ENCODE measurements at places on chromosomes 7 and 10.

GRCh38 chr7:43588477-43589132 is 5.7 kb downstream of the STK17A start:
- DNase-seq: no peak

- DNase-seq: no peak
Observed at GRCh38 chr10:93315246-93315645, 166.9 kb downstream of the MYOF start.

GRCh38 chr10:79418274-79418673 is 27.1 kb downstream of the ZCCHC24 start:
- no peak for DNase-seq

DNA sequence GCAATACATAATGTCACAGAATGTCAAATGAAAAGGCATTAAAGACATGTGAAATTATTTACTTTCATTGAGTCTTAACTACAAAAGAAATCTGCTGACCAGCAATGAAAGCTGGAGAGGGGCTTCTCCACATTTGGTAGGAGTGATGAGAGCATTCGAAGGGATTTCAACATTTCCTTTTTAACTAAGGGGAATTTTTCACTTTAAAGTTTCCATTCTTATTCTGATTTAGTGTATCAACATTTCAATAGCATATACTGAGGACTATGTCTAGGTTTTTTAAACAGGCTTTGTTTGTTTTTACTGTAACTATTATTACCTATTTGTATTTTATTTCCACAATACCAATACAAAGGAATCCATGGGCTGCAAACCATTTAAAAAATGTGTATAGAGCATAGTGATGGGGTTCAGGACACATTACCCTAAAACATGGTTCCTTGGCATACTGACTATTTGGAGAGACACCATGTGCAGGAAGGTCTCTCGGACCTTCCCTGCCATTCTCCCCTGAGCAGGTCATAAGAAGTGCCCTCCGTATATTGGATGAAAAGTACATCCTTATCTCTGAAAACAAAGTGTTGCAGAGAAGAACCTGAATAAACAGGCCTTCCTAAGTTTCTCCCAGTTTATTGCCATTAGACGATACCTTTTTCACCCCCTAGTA is 278.7 kb downstream of the DOCK4 start:
- DNase-seq: no peak

GRCh38 chr7:106862317-106863089 is 2.6 kb upstream of the PIK3CG start:
- DNase-seq: peak; percentile 74

GRCh38 chr10:52438119-52438518 is 124.0 kb downstream of the DKK1 start:
- no peak for DNase-seq

DNA sequence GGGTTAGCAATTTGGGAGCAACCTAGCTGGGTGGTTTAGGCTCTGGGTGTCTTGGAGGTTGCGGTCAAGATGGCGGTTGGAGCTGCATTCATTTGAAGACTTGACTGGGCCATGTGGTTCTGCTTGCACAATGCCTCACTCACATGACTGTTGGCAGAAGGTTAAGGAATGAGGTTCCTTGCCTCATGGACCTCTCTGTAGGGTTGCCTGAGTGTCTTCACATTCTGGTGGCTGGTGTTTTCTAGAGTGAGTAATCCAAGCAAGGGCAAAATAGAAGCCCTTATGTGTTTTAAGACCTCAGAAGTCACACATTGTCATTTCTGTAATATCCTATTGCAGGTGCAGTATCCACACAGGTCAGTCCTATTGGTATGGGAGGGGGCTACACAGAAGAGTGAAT is 52.0 kb downstream of the CDK14 start:
- DNase-seq: no peak

DNA sequence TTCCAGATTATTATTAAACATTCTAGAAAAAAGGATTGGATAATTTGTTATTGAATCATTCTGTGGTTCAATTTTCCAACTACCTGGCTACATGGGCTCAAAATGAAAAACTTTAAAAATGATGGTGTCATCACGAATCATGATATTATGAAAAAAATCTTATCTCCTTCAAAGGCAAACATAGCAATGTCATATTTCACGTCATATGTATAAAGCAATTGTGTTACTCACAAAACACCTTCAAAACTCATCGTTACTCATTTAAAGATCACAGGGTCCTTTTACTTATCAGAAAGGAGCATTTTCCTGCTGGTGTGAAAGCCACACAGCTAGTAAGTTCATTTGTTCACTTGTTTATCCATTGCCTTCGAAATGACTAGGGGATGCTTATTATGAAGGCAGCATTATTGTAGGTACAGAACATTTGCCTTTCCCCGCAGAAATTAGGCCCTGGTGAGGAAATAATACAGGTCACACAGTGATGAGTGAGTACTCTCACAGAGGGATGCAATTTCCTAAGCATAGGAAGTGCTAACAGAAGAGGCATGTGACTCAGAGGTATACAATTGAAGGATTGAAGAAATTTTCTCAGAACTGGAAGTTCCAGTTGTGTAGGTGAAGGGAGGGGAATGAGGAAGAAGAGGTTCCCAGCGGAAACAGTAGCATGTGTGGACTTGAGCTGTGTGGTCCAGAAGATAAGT is 478.7 kb downstream of the INHBA start:
- DNase-seq: peak; percentile 10

DNA sequence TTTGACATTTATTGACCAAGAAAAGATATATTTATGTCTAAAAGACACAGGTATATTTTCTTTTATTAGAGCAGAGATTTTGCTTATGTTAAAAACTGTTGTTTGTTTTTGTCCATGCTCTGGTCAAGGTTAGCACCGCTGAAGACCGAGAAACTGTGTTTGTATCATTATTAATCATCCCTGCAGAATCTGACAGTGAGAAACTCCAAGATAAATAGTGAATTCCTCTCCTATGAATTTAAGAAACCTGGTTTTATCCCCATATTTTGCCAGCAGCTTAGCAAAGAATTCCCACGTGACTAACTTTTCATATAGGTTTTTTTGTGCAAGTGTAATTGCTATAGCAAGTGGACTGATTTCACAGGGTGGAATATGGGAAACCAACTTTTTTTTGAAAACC is 77.6 kb downstream of the FRMD4A start:
- no peak for DNase-seq

DNA sequence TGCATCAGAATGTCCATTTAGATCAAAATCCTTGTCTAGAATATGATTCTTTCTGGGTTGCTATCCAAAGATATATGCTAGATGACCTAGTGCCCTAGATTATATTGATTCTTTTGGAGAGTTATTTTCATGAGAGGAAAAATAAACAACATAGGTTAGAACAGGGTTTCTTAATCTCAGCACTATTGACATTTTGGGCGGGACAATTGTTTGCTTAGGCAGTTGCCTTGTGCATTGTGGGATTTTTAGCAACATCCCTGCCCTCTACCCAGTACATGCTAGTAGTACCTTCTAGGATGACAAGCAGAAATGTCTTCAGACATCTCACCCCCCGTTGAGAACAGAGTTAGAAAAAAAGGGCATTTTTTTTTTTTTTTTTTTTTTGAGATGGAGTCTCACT is 25.1 kb upstream of the LAMB1 start:
- no peak for DNase-seq

DNA sequence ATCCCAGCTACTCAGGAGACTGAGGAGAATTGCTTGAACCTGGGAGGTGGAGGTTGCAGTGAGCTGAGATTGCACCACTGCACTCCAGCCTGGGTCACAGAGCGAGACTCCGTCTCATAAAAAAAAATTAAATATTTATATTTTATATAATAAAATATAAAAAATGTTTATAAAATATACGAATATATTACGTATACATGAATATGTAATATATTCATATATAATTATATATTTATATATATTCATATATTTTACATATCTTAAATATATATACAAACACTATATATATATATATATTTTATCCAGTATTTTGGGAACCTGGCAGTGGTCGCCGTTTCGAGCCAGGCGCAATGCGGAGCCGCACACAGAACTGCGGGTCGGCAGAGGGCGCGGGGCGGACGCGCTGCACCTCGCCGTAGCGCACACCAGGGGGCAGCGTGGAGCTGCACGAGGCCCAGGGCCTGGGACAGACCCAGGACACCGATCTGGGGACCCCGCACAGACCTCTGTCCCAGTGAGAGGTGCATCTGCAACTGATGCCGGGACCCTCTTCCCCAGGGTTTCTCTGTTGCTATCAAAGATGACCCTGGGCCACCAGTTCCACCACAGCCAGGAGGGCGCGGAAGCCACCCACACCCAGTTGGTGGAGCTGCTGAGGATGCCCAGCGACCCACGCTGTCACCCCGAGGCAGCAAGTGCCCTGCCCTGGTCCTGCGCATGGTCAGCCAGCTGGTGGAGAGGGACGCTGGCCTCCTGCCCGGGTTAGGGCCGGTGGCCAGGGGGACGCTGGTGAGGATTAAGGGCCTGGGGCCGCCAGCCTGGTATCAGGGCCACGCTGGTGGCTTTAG is 22.7 kb downstream of the AP5Z1 start:
- DNase-seq: peak; percentile 65

GRCh38 chr10:21169271-21169670 is 272.2 kb upstream of the NEBL start:
- DNase-seq: no peak

DNA sequence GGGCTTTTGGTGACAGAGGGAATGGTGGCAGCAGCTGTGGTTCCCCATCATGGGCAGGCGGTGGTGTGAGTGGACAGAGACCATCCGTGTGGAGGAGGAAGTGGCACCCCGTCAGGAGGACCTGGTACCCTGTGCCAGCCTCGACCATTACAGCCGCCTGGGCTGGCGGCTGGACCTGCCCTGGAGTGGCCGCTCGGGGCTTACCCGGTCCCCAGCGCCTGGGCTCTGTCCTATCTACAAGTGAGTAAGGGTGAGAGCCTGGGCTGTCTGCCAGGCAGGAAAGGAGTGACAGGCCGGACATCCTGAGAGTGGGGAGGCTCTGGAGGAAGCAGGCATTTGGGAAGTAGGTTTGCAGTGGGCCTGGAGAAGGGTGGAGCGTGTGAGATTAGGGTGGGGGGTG is 2.9 kb upstream of the ZNF467 start:
- DNase-seq: no peak

DNA sequence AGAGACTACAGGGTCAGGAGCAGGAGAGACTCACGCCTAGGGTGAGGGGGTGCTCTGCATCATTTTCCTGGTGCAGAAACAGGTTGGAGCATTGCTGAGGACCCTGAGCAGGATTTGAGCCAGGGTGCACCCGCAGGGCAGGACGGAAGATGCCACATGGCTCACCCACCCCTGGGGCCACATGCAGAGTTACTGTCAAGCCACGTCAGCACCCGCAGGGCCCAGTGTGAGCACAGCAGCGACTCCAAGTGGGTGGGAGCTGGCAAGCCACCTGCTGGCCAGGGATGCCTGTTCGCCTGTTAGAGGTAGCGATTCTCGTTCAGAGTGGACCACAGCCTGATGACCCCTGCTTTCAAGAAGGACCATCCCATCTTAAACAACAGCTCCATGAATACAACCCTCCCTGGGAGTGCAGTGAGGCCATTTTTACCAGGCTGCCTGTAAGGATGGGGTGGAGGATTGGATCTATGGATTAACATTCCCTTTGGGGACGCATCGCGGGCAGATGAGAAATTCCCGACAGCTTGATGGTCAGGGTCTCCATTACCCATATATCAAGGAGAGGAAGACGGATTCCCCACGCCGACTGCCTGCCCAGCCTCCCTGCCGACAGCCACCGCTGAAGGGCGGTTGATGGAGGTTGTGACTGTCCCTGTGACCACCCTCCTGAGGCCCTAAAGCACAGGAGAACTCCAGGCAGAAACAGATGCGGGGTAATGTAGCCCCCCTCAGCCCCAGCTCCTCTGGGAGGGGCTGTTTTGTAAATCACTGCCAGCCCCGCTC is 101.1 kb upstream of the RET start:
- no peak for DNase-seq

DNA sequence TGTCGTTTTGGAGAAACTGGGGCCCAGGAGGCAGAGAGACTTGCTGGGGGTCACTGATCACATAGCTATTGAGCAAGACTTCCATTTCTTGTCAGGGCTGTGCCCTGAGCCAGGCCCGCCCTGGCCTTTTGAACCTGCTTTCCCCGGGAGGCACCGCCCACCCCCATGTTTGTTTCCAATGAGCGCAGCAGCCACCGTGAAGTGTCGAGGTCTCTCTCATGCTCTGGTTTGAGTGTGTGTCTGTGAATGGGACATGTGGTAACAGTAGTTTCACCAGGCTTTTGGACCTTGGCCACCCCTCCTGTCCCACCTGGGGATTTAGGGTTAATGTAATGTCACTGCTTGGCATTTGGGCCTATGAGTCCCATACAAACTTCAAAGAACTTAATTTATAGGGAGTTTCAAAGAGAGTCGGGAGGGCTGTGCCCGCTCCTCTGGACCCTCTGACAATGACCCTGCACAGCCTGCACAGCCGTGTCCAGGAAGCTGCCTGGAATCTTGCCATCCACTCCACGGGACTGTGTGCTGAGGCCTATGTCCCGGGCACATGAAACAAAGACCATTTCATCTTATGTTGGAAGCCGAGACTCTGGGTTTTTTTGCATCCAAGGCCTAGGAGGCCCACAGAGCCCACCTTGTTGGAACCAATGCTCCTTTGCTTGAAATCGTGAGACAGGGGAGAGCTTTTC is 6.3 kb downstream of the PRF1 start:
- no peak for DNase-seq

Measured in adipocyte (in vitro differentiated cells).